ENCODE measurements at places on chromosomes 7 and 10.

GRCh38 chr10:99760321-99760720, 22.1 kb upstream of the ABCC2 start:
- no peak for DNase-seq

DNA sequence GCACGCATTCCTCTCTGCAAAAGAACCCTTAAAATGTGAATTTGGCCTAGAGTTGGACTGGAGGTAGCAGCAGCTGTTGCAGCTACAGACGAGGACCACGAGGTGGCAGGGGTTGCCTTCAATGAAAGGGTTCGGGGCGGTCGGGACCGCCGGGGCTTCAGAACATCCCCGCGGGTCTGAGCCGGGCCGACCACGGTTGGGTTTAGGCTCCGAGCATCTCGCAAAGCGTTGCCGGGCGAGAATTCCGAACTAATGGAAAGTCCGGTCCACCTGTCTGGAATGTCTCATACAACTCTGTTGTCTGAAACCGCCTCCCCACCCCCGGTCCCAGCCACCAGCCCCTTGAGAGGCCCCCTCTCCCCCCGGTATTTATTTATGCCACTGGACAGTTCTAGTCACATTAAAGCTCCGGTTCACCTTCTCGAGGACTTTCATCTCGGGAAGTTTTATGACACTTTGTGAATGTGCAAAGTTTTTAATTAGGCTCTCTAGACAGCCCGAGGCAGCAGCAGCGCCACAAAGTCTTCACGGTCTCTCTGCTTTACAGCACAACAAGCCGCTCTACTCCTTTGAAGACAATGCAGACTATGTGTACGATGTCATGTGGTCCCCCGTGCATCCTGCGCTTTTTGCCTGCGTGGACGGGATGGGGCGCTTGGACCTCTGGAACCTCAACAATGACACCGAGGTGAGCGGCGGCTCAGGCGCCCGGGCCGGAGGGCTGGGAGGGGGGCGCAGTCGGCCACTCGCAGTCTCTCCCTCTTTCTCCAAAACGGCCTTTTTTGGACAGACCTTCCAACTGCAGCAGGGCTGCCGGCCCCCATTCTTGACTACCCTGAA, 246.2 kb downstream of the SLC25A13 start:
- DNase-seq, result peak; percentile 67

DNA sequence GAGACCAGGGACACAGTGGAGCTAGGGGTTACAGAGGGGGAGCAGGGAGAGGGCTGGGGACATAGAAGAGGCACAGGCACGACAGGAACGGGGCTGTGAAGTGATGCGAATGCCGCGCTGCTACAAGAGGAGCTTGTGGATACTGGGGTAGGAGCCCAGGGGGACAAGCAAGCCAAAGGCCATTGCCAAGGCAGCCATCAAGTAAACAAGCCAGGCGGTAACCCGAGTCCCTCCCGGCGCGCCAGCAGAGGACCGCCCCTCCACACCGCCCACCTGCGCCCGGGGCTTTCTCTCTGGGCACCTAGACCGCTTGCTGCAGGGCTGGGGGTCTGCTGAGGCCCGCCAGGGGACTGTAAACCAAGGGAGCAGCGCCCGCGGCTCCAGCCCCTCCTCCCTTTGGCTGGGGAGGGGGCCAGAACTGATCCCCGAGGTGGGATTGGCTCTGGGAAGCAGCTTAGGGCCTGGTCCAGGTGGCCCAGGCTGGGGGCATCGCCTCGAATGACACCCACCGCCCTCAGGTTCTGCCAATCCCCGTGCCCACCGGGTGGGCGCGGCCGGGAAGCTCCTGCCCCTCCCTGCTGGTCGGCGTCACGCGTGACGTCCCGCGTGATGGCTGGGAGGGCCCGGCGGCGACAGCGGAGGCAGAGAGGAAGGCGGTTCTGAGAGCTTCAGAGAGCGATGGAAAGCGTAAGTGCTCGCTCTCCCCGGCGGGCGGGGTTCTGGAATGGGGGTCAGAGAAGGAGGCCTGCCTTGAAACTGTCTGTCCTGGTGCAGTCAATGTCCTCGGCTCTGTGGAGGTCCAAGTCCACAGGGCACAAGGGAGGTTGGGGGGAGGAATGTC, 982 bp downstream of the SFXN3 start:
- DNase-seq, result no peak

DNA sequence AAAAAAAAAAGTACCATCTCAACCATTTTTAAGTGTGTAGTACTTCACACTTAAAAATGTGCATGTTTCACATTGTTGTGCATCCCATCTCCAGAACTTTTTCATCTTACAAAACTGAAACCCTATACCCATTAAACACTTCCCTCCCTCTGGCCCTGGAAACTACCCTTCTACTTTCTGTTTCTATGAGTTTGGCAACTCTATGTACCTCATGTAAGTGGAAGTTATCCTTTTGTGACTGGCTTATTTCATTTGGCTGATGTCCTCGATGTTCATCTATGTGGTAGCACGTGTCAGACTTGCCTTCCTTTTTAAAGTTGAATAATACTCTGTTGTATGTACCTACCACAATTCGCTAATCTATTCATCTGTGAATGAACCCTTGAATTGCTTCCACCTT, 12.2 kb downstream of the KCNMA1 start:
- DNase-seq, result no peak

GRCh38 chr7:73908123-73908611, 47.2 kb downstream of the TMEM270 start:
- DNase-seq, result no peak

DNA sequence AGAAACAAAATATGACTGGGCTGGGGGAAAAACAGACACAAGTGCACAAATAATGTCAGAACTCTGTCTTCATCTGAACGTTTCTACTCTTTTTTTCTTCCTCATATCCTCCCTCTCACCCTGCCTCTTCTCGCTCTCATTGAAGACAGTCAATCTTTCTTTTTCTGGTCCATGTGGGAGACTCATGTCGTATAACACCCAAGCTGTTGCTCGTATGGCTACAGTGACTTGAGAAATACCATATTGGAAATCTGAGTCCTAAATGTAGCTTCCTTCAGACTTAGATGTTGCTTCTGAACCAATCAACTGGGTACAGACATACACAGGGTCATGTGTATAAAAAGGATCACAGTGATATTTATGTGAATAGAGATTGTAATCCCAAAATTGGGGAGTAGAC, 579.8 kb upstream of the CELF2 start:
- no peak for DNase-seq

DNA sequence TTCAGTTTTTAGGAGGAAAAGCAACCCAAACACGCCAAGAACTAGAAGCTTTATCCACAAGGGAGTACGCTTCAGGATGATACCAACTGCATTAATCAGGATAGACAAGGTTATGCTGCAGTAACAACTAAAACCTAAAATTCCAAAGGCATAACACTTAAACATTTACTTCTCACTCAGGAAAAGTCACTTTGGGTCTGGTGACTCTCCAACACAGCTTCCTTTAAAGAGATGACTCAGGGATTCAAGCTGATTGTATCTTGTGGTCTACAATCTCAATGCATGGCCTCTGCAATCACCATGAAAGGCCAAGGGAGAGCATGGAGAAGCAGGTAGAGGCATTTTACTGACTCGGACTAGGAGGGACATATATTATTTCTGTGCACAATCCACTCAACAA, 315.8 kb downstream of the KCNMA1 start:
- no peak for DNase-seq
